ENCODE measurements at places on chromosomes 6 and 20.

GRCh38 chr6:110786696-110787095 is 28.6 kb downstream of the CDK19 start:
- no peak for DNase-seq

- DNase-seq: no peak
Measured at GRCh38 chr6:34532230-34532629, 23.9 kb downstream of the SPDEF start.

DNA sequence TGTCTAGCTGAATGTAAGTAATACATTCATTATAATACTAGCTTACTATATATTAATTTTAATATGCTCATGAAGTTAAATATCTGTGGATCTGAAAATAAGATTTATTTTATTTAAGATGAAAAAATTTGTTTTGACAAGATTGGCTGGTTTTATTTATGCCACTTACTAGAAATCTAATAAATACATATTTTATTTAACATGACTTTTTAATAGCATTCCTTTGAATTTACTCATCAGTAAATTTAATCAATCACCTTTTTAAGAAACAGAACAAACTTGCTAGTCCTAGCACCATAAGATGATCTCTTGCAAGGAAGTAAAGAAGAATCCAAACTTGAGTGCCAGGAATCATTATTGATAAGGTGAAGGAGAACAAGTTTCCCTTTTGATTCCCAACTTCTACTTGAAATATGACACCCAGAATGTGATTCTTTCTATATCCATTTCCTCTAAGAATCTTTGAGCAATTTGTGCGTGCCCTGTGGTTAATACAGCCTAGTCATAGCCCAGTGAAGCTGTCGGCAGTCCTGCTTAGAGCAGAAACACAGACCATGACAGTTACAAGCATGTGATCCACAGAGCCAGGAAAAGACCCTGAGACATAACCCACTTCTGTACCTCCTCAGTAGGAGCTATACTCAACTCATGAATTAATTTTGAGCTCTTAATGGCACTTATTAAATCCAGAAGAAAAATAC is 282.3 kb upstream of the QKI start:
- no peak for DNase-seq

DNA sequence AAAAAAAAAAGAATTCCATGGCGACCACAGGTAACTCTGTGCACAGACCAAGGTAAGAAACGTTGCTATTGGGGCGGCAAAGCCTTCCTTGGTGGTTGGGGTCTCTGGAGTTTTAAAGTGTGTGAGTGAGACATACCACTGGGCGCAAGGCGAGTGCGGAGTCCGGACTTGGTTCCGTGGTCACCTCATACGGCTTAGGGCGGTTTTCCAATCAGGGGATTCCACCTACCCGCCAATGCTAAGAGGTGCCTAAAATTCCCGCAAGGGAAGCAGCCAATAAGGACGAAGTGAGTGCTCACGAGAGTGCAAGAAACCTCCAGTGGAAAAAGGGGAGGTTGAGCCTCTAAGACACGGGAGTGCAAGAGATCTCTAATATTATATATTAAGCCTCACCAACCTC is 68.6 kb upstream of the PRSS16 start:
- no peak for DNase-seq

DNA sequence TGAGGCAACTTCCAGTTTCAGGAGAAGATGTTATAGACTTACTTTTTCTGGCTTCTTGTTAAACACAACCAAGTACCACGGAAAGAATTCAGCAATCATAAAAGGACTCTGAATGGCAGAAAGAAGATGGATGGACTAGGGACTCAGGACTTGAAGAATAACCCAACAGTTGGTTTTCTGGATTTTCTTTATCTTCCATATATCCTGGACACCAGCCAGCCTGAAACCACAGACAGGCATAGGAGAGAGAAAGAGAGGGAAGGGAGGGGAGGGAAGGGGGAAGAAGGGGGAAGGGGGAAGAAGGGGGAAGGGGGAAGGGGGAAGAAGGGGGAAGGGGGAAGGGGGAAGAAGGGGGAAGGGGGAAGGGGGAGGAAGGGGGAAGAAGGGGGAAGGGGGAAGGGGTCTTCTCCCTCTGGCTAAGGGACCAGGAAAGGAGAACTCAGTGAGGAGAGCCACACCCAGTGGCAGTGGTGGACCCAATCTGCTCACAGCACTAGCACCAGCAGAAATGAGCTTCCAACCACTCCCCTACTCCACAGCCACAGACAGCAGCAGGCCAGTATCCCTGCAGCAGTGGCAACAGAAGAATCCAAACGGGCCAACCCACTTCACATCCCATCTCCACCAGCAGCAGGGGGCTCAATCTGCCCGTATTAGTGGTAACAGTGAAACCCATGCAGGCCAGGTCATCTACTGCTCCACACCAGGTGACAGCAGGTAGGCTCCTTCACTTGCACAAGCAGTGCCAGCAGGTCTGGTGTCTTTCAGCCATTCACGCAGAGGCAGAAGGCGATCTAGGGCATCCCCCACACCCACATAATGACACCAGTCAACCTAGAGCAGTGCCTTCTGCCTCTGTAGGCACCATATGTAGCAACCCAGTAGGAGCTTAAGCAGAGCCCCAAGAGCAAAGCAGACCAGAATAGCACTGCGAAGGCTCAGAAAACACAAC is 78.6 kb downstream of the TRMT6 start:
- no peak for DNase-seq

DNA sequence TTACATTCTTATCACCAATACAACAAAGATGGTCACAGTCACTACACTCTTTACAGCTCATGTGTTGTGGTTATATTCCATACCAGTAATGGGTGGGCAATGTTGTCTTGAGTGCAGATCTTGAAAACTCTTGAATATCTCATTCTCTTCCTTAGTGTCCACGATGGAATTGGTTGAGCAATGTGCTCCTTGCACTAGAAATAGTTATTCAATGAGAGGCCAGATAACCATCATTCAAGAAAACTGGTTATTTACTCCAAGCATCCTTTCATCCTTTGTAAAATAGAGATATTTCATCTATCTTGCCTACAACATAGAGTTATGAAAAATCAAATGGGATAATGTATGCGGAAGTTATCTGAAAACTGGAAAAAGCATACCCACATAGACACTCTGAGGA is 215.9 kb downstream of the ARHGAP18 start:
- DNase-seq: no peak

- no peak for DNase-seq
Measured at GRCh38 chr6:166438211-166438861, 55.6 kb upstream of the MPC1 start.

GRCh38 chr6:148658681-148659430 is 88.0 kb upstream of the UST start:
- no peak for DNase-seq
